Iris pigment epithelial cell (primary cell): ENCODE measurements at places on chromosomes 12 and 14.

DNA sequence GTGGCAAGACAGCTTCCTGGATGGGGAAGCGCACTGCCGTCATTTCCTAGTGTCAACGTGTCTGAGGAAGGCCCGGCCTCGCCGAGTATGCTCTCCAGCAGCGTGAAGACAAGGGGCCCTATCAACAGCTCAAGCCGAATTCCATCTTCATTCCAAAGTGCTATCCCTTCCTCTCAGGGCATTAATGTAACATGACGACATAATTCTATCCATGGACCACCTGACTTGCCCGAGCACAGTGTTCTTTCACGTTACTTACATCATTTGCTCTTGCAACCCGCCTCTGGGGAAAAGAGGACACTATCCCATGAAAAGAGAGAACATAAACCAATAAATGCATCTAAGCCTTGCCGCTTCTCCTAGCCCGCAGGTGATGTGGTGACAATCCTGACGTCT lies 22.9 kb downstream of the CCDC92 start:
- DNase-seq, result no peak

- DNase-seq, result no peak
Observed at GRCh38 chr12:103011974-103012763, 54.7 kb downstream of the ASCL1 start.

- DNase-seq, result no peak
Observed at GRCh38 chr14:31377433-31377832, 42.9 kb downstream of the HEATR5A start.

DNA sequence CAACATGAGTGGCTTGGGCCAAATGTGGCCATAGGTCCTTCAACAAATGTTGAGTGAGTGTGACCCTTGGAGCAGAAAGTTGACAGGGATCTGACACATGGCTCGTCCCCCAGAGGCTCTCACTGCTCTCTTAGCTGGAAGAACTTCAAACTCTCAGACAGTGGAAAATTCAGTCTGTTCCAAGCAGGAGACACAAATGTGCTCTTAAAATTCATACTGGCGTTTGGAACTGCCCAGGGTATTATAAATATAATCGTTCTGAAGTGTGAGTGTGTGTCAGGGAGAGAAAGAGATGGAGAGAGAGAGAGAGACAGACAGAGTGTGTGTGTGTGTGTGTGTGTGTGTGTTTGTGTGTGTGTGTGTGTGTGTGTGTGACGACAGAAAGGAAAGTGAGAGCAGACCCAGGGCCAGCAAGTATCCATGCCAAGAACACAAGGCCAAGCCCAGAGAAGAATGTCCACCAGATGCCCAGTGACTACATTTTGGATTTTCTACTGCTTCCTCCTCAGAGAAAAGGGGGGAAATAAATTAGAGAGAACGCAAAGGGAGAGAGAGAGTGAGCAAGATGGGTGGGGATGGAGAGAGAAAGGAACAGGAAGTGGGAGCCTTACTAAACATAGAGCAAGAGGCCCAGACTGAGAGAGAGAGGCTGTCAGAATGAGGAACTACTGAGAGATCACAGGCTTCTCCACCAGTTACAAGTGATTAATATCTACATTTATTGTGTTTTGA lies 193.6 kb upstream of the NUDT4 start:
- DNase-seq, result no peak

DNA sequence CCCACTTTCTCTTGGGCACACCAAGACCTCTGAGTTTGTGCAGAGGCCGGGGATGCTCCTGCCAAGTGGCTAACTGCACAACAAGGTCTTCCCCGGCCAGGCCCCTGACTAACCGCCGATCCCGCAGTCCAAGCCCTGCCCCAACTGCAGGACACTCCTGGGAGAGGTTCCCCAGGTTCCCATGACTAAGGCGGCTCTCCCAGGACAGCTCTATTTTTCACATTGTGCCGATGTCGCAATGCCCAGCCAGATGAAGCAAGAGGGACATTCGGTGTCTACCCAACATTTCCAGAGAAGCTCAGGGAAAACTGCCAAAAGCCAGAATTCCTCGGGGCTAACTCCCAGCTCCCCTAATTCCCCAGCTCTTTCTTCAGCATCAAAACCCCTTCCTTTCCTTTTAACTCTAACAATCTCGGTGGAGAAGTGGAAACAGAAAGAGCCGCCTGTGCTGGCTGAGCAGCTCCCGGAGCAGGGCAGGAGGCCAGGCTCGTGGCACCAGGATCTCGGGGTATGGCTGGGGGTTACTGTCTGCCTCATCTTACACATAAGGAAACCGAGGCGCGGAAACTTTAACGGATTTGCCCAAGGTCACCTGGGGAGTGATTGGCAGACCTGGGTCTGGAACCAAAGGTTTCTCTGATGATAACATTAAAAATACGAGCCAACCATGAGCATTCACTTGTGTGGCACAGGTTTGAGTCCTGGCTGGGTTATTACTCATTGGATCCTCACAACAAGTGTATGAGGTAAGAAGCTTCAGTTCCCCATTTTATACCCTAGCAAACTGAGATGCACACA lies 318.2 kb downstream of the BCL11B start:
- peak; percentile 23 for DNase-seq

DNA sequence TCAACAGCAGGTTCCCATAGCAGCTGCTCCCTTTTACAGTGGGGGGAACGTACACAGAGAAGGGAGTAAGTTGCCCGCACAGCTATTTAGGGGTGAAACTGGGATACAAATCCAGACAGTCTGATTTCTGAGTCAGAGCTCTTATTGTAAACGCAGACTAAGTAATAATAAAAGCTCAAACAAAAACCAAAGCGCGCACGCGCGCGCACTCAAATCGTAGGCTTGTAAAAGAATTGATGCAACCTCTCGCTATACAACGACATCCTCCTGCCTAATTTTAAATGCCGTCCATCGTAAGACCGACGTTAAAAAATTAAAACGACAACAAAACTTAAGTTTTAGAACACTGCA lies 747 bp upstream of the DACT1 start:
- DNase-seq, result peak; percentile 95

- no peak for DNase-seq
Observed at GRCh38 chr14:71566276-71566675, 366.0 kb upstream of the RGS6 start.

DNA sequence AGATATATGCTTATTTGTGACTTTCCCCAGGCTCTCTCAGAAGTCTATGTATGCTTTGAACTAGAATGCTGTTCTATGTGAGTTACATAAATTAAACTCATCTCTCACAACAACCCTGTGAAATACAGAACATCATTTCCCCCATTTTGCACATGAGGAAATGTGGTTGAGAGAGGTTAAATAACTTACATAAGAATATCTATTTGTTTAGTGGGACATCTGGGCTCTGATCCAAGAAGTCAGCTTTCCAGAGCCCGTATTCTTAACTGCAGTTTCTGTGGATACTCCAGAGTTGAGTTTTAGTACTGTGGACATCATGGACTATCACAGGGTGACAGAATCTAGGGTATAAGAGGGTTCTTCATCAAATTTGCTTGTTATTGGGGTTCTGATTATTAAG lies 242.5 kb upstream of the ARHGAP5 start:
- peak; percentile 76 for DNase-seq

GRCh38 chr12:67911275-67911600 lies 78.0 kb upstream of the IFNG-AS1 start:
- DNase-seq, result no peak

DNA sequence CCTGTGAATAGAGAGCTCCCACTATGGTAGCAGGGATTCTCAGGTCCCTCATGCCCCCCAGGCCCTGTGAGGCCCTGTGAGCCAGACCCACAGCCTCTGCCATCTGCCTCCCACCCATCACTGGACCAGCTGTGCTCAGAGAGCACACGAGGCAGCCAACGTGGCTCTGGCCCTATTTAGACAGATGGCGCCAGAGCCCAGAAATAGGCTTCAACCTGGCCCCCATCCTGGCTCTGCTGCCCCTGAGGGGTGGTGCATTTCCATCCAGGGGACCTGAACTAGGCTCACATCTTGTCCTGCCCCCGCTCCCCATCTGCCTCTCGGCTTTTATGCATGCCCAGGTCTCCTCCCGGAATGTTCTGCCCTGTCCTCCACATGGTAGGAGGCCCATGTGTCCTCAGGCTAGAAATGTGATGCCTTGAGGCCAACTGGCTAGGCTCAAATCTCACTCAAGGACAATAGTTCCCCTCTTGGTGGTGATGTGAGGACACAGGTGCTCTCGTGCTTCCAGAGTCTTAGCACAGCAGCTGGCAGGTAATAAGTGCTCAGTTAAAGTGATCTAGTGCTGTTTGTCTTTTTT lies 18.9 kb downstream of the TMEM63C start:
- no peak for DNase-seq

- no peak for DNase-seq
Observed at GRCh38 chr14:75200451-75200850, 24.0 kb upstream of the TMED10 start.

- no peak for DNase-seq
Observed at GRCh38 chr12:79138872-79139271, 274.3 kb downstream of the SYT1 start.

DNA sequence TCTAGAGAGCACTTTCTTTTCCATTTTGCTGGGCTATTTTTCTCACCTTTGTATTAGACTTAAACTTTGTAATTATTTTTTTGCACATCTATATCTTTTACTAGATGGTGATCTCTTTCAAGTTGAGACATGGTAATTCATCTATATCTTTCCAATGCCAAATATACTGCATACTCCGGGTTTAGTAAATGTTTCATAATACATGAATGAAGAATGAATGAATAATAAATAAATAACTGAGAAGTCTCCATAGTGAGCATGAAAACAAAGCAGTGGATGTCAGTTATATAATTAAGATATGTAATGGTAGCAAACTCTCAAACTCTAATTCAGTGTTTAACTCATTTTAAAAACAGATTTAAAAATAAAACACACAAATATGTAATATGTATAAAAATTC lies 342.5 kb upstream of the KITLG start:
- DNase-seq, result peak; percentile 57

GRCh38 chr14:31419967-31420318 lies 407 bp downstream of the HEATR5A start:
- DNase-seq, result peak; percentile 58

DNA sequence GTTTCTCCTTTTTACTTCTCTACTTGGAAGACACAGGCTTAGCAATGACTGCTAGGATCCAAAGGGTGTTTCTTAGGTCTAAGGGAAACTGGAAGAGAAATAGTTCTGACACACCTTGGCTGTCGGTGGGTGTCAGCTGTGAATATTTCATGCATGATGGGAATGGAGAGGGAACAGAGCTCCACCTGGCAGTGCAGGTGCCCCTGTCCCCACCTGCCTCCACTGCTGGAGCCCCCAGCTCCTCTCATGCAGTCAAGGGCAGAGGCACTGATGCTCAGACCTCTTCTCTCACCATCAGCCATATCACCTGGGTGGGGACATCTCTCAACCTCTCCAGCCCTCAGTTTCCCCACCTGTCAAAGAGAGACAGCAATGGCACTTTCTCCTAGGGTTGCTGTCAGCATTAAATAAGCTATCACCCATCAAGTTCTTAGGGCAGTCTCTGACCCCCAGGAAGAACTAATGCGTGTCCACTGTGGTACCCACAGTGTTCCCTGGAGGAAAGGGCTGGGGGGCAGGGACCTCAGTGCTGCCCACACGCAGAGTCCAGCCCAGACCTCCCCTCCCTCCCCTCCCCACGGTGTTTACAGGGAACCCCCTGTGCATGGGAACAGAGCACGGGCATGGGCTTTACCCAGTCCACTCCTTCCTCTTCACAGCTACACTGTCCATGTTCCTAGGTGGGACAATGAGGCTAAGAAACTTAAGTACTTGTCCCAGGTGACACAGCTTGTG lies 69.1 kb downstream of the C14orf132 start:
- DNase-seq, result no peak

DNA sequence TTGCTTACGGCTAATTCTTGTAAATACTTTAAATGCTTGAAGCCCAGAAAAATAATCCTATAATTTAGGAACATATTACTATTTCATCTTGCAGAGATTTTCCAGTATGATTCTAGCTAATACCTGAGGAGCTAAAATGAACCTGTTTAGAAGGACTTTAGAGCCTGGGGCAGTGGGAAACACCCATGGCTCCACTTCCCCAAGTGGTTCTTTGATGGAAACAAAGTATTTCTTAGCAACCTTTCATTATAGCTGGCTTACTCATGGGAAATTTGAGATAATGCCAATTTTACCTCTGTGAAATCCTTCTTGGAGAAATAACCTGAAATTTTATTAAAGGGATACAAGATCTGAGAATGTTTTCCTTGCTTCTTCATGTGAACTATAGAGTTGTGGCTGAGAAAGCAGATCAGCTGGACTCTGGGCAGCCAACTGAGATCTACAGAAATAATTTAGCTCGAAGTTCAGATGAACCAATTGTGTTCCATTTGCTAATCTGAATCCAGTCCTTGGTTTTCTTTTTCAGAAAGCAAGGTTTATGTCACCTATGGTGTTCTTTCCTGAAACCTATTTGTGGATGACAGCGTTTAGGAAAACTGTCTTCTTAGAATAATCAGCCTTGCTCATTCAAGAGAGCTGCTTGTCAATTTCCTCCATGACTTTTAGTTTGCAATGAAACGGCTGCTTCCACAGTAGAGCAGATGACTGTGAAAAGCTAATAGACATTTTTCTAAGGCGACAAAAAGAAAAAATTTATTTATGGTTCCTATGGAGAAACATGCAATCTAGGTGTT lies 141.8 kb upstream of the CPM start:
- no peak for DNase-seq

DNA sequence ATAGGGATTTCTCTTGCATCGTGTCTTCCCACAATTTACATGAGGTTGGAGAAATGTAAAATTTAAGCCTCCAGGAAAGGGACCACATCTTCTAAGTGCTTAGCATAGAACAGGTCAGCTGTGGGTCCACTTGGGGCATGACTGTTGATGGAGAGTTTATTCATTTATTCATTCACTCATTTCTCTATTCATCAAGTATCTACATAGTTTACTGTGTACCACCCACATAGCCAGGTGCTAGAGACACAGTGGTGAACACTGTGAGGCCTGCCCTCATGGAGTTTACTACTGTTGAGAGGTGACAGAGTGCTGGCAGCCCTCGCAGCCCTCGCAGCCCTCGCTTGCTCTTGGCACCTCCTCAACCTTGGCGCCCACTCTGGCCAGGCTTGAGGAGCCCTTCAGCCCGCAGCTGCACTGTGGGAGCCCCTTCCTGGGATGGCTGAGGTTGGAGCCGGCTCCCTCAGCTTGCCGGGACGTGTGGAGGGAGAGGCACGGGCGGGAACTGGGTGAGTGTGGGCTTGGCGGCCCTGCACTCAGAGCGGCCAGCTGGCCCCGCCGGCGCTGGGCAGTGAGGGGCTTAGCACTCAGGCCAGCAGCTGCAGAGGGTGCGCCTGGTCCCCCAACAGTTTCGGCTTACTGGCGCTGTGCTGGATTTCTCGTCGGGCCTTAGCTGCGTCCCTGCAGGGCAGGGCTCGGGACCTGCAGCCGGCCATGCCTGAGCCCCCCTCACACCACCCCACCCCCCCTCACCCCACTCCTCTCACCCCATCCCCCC lies 1.7 kb upstream of the JPH4 start:
- DNase-seq, result no peak

GRCh38 chr14:85479306-85479705 lies 50.6 kb upstream of the FLRT2 start:
- DNase-seq, result no peak

- no peak for DNase-seq
Observed at GRCh38 chr12:117052386-117053049, 46.7 kb downstream of the TESC start.

DNA sequence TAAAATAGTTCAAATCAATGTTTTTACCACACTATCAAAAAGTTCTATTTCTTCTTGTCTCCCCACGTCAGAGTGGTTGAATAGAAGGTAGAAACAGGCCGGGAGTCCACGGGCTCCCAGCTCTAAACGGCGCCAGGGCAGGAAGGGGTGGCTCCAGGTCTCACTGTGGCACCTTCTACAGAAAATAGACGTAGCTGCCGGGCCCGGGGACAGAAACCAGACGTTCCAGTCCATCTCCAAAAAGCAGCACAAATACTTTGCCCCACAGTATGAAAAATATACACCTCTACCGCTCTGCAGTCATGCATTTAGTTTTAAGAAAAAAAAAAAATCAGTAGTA lies 30.9 kb downstream of the CCNK start:
- DNase-seq, result no peak
